BE2C (cell line): ENCODE measurements at places on chromosomes 3 and 15.

DNA sequence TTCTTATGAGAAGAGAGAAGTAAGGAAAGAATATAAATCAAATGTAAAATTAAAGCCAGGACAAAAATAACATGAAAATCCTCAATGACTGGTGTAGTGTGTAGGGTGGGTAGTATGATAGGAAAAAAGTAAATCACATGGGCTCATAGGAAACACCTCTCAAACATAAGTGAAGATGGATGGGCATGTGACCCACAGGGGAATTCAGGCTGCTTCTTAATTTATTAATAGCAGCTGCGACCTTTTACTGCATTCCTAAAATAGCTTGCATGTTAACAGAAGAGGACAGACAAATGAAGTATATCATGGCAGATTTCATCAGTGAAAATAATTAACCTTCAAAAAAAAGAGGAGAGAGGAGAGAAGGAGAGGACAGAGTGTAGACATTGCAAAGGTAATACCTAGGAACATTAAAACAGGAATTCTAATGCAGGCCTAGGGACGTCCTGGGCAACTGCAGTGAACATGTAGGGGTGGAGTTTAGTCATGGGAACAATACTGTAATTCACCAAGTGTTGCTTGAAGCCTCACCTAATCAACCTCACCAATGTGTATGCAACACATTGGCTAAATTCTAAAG lies 132.9 kb downstream of the KCNMB2 start:
- no peak for DNase-seq

GRCh38 chr3:153176197-153176596 lies 14.2 kb downstream of the RAP2B start:
- DNase-seq = no peak

DNA sequence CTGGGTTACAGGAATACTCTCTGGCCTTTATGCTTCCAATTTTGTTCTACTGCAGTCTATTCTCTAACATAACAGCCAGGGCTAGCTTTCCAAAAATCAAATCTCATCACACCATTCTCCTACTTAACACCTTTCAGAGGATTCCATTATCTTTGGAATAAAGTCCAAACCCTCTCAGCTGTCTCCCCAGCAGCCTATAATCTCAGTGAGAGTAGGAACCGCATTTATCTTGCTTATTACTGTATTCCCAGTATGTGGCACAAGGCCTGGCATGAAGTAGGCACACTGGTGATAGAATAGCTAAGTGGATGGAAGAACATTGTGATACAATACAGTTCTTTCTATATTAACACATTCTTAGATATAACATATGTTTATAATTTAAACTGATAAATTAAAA lies 49.0 kb upstream of the MYO5C start:
- no peak for DNase-seq

- DNase-seq = no peak
These were observed 21.0 kb downstream of the GLB1 start for GRCh38 chr3:33075995-33076394.

- DNase-seq = no peak
These were observed 158.8 kb downstream of the SSR3 start for GRCh38 chr3:156395961-156396710.

GRCh38 chr3:44555723-44556122 lies 730 bp downstream of the ZKSCAN7 start:
- no peak for DNase-seq

DNA sequence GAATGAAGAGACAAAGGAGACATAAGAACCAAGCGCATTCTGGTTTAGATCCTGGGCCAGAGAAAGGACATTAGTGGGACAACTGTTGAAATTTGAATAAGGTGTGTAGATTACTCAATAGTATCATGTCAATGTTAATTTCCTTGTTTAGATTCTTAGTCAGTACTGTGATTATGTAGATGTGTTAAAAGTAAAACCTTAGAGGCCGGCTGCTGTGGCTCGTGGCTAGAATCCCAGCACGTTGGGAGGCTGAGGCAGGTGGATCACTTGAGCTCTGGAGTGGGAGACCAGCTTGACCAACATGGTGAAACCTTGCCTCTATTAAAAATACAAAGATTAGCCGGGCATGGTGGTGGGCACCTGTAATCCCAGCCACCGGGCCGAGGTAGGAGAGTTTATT lies 26.7 kb downstream of the CYP8B1 start:
- DNase-seq = no peak

GRCh38 chr3:24305795-24306467 lies 188.7 kb downstream of the THRB start:
- no peak for DNase-seq

DNA sequence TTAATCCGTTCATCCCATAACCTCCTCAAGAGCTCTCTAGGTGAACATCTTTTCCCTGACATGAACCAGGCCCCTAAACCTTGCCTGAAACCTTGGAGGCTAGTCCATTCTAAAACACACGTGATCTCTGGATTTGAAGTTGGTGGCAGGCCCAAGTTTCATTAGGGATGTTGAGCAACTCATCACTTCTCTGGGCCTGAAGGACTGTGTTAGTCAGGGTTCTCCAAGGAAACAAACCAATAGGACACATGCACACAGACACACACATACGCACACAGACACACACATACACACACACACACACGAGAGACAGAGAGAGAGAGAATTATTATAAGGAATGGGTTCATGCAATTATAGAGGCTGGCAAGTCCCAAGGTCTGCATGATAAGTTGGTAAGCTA lies 31.9 kb downstream of the ACAN start:
- DNase-seq = no peak

DNA sequence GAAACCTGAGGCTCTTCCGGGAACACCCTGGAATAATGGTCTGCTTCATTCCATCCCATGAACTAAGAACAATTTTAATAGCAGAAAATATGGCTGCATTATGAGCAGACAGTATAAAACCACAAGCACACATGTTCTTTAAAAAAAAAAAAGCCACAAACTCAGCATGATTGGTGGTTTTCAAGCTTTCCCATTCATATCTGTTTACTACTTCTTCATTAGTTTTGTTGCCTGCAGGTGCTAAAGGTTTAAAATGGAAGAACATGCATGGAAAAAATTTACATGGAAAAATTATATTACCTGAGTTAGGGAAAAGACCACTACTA lies 137.9 kb upstream of the HES1 start:
- DNase-seq = no peak

- DNase-seq = no peak
These were observed 220.0 kb downstream of the MEIS2 start for GRCh38 chr15:36880224-36880912.

- no peak for DNase-seq
These were observed 1.2 kb upstream of the DAZL start for GRCh38 chr3:16606398-16606797.

DNA sequence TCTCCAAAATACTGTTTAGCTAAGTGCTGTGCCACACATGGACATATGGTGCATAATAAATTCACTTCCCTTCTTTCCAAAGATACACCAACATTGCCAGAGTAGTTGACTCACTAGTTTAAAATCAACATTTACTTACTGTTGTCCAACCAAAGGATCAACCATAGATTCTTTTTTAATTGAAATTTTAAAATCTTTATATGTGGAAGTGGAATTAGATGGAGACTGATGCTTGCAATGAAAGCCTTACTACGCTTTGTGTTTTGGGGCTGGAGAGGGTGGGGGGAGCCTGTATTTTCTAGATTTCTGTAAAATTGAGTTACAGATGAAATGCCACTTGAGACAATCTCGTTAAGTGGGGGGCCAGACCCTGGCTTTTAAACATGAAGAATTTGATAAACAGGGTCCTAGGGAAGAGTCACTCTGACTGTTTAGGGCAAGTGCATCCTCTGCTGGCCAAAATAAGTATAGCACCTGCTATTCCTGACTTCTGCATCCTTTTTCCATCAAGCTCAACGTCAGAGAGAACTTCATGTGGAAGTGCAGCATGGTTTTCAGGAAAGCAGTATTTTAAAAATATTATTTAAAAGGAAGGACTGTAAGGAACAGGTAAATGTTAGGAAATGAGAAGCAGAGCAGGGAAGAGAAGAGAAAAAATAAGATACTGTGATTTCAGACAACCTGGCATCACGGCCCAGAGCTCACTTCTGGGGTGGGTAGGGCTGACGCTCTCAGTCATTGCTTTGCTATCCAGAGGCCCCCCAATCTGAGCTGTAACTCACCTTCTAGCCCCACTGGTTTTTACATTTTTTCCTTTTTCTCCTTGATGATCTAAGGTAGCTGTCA lies 76.7 kb downstream of the BOC start:
- peak; percentile 69 for DNase-seq
